ENCODE measurements at places on chromosomes 5 and 9.

DNA sequence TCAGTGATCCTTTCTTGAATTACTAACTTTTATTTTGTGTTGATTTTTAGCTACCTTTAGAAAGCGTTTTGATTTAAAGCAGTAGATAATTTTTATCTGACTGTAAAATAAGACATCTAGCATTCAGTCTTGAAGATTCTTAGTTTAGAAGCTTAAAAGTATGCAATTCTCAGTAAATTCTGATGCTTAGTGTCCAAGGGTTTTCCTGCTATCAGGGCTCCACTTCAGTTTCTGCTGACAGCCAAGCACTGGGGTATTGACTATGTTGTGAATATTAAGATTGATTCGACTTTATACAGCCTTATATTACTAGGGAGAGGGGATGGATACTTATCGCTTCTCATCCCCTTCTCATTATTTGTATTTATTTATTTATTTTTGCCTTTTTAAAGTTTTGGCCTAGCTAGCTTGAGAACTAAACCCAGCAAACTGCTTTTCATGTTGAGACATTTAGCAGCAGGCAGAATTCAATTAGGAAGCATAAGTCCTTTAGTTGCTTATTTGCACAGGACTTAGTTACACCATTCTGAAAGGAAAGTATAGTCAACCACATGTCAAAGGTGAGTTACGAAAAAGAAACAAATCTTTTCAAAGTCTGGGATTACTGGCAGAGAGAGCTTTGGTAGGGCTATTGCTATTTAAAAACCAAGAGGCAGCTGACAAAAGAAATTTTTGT lies 2.9 kb downstream of the PBX3 start:
- DNase-seq: no peak

GRCh38 chr9:114039484-114039883 lies 38.6 kb downstream of the AMBP start:
- DNase-seq: no peak

- DNase-seq: no peak
Measured at GRCh38 chr9:92963831-92964606, 16.7 kb downstream of the FGD3 start.

- DNase-seq: no peak
Measured at GRCh38 chr5:6458833-6459232, 10.2 kb downstream of the UBE2QL1 start.

Data from anterior cingulate cortex (tissue), 58 donors.